ENCODE measurements at places on chromosomes 3 and 15. TPM values are rescaled to one million over a fixed set of nuclear protein-coding genes. Genes with fewer than 3 reads are reported as not detected.

DNA sequence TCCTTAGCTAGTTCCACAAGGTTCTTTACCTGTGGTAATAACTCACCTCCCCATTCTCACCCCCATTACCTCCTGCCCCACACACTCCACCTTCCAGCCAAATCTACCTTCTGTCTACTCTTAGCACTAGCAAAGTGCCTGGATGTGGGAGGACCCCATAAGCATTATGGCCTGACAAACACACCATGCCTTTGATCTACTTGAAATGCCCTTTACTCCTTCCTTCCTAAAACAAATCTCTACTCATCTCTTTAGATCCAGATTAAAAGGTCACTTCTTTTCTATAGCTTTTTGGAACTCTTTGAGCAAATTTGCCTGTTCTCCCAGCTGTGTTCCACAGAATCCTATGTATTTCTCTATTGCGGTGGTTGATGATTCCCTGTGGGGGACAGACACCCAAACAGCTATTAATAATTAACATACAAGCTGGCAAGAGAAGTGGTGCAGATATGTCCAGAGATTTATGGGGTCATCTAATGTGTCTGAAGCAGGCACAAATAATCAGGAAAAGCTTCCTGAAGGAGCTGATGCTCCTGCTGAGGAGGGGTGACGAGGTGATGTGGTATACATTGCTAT, 34.0 kb downstream of the DGKG start:
- DNase-seq: no peak

UBP1 gene
- total RNA-seq: 40.9 TPM

- DNase-seq: peak; percentile 7
These were observed 43.5 kb upstream of the SLC6A11 start for GRCh38 chr3:10772271-10773161.

GRCh38 chr3:42755681-42756578, 17.1 kb downstream of the CCDC13 start:
- DNase-seq: peak; percentile 52

RBP2 gene
- total RNA-seq: not detected

BBX gene
- 40.2 TPM for total RNA-seq

- DNase-seq: no peak
These were observed 28.0 kb downstream of the LRRC28 start for GRCh38 chr15:99279290-99279689.

C3orf80 gene
- 0.14 TPM for total RNA-seq

DNA sequence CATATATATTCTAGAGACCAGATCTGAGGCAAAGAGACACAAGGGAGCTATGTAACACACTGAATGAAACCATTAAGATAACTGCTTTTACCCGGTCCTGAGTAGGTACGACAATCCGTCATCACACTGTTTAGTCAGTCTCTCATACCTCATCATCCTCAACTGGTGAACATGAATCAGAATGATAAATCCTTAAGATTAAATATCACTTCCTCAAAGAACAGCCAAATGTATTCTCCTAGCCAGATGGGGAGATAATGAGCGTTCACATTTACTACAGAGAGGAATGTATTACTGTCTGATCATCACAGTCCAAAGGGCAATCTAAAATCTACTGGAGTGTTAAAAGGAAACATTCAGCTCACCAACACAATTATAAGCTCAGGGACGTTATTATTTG, 319.4 kb upstream of the STAC start:
- no peak for DNase-seq

DNA sequence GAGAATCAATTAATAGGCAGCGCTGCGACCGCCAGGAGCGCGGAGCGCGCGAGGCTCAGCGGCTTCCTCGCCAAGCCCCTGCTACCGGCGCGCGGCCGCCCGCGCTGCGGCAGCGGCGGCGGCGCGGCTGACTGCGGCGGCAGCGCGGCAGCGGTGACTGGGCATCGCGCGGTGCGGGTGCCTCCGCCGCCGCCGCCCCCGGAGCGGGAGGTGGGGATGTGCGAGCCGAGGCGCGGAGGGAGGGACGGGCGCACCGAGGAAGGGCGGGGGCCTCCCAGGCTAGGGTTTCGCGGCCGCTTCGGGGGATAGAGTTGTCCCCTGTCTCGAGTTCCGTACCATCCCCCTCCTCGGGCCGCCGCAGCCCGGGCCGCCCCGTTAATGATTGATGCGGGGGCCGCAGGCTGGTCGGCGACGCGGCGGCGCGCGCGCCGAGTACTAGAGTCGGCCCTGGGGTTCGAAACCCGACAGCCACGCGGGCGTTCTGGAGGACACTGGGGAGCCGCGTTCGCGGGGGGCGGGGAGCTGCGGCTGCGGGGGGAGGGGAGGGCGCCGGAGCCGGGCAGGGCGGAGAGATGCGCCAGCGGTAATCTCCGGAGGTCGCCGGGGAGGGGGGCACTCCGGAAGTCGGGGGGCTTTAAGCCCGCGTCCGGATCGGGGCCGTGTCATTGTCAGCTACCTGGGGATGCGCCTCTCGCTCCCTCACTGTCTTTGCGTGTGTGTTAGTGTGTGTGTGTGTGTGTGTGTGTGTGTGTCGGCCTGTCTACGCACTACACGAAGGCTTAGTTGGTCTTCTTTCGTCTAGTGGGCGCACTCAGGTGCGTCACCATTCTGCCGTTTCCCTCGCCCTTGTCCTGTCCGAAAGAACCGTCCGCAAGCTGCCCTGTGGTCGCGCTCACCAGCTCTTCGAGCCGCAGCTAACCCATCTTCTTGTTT, at the start of gene PAQR9:
Gene PAQR9 (minus strand): TSS at position 159 of the 933 bp plus-strand sequence. CDS start 338 bp downstream, outside the sequence.
- peak; percentile 44 for DNase-seq

DNA sequence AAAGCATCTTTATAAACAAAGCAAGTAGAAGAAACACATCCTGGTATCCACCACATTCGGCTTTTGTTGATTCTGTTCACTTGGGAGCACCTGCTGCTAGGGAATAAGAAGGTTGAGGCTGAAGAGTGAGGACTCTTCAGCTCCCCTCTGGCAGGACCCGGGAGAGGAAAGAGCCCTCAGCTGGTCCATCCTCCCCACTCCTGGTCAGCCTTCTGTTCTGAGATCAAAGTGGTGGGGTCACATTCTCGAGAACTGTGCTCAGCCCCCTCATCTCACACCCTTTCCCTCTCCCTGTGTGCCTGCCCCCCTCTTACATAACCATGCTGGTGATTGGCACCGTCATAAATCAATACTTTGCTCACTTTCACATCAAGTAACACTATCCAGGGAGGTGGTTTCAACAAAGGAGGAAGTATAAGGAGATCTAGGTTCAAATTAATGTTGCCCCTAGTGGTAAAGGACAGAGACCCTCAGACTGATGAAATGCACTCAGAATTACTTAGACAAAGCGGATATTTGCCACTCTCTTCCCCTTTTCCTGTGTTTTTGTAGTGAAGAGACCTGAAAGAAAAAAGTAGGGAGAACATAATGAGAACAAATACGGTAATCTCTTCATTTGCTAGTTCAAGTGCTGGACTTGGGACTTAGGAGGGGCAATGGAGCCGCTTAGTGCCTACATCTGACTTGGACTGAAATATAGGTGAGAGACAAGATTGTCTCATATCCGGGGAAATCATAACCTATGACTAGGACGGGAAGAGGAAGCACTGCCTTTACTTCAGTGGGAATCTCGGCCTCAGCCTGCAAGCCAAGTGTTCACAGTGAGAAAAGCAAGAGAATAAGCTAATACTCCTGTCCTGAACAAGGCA, at the start of gene NR1I2:
Gene NR1I2 (plus strand): TSS at position 772 of the 869 bp plus-strand sequence.
- DNase-seq: no peak

DNA sequence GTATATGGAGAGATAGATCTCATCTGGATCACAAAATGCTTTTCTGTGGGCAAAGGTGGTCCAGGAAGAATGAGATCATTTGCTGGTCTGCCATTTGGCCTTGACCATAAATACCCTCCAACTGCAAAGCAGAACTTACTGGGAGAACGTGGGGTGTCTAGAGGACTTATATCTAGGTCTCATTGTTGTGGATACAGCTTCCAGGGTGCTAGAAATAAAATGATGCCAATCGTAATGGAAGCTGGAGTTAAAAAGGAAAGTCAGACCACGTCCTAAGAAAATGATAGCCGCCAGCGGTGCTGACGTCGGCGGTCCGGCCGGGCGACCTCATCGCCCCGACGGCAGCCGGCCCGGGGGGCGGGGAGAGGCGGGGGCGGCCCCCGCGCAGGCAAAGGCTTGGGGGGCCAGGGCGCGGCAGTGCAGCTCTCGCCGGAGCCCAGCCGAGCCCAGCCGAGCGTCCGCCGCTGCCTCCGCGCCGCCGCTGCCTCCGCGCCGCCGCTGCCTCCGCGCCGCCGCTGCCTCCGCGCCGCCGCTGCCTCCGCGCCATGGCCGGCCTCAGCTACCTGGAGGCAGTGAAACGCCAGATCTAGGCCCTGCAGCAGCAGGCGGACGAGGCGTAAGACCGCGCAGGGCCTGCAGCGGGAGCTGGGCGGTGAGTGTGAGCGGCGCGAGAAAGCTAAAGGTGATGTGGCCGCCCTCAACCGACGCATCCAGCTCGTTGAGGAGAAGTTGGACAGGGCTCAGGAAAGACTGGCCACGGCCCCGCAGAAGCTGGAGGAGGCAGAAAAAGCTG, 89.5 kb downstream of the EOMES start:
- DNase-seq: peak; percentile 53

GRCh38 chr3:16942955-16943354, 58.2 kb downstream of the PLCL2 start:
- DNase-seq: no peak

DNA sequence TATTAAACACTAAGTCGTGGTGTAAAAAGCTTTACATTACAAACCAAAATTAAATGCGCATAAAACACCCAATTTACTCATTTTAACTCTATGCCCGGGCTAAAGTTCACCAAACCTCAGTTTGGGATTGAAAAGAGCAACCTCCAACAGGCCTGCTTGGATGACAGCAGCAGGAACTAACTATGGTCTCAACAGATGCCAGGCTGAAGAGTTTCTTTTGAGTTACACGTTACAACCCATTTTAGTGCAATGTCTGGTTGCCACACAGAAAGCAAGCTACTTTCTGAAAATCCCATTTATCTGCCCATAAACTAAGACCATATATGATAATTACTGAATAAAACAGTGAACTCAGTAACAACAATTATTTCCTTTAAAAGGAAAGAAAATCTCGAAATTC, 2.2 kb downstream of the SATB1 start:
- DNase-seq: no peak

XIRP1 gene
- 0.91 TPM for total RNA-seq

DNA sequence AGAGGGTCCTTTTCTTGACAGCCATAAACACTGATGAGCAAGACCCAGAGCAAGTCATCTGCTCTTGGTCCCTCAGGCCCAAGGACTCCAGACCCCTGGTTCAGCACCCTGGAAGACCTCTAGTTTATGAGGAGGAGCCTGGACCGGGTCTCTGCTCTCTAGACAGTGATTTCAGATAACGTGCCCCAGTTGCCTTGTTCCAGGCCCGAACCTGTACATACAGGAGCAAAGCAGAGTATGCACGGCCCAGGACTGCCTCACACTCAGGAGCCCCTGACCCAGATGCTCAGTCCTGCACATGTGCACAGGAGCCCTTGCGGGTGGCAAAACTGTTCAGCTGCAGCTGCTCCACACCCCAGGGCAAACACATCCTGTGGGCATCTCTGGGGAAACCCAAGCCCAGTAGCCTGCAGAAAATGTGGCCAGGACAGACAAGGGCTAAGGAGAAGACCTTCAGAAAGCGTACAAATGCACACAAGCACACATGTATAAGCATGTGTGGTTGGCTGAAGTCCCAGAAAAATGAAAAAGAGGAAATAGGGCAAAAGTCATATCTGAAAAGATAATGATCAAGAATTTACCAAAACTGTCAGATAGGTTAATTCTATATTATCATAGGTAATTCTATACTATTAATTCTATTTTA, 59.9 kb upstream of the CORO2B start:
- DNase-seq: peak; percentile 15

- no peak for DNase-seq
These were observed 7.6 kb downstream of the B2M start for GRCh38 chr15:44718927-44719292.
